Ovary (tissue), 10 donors: ENCODE measurements at places on chromosomes 5 and 9. TPM values are rescaled to one million over a fixed set of nuclear protein-coding genes. Genes with fewer than 3 reads are reported as not detected.

The PIP5K1B gene
- 0.97 TPM for total RNA-seq

DNA sequence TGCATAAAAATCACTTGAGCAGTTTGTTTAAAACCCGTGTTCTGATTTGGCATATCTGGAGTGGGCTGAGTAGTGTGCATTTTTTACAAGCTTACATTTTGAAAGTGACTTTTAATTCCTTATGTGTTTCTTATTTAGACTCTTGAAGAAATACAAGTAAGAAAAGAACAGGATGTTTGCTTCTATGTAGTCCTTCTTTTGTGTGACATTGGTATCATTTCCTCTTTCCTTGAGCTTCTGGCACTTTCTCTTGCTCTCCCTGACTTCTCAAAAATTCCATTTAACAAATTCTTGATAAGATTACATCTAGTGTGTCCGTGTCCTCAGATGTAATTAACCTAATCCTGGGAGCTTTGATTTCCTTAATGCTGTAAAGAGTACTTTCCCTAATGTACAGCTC is 12.5 kb downstream of the GARNL3 start:
- no peak for DNase-seq

- no peak for DNase-seq
Measured at GRCh38 chr5:61737301-61737963, 405.4 kb downstream of the ZSWIM6 start.

The DPH7 gene
- total RNA-seq: 30.5 TPM

GRCh38 chr9:106820866-106821265 is 42.1 kb upstream of the ZNF462 start:
- DNase-seq: no peak

The ISOC1 gene
- 27.3 TPM for total RNA-seq

- DNase-seq: no peak
Measured at GRCh38 chr5:111552896-111553295, 40.6 kb upstream of the STARD4 start.

DNA sequence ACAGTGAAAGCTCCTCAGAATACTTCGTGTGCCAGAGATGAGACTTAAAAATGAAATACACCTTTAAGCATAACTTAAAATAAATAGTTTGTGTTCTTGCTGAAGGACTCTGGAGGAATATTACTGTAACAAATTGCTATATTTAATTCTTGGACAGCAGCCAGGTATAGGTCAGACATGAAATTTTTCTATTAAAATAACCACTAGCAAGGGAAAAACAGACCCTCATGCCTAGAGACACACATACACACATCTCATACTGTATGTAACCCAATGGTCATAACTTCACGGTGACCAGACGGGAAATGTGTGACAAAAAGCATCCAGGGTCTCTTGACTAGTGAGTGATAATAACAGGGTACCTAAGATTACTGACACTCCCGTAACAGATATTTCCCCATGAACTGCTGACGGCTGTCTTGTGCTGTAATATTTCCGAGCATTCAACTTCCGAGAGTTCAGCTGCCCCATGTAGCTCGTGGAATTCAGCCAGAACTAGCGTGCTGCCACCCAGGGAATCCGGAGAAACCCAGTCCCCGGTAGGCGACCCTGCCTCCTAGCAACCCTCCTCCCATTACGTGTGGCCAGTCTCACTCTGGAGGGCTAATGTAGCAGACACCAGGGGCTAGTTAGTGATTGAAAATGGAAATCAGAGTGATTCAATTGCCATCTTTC is 2295.1 kb upstream of the WWC1 start:
- no peak for DNase-seq

The PFN3 gene
- not detected for total RNA-seq

DNA sequence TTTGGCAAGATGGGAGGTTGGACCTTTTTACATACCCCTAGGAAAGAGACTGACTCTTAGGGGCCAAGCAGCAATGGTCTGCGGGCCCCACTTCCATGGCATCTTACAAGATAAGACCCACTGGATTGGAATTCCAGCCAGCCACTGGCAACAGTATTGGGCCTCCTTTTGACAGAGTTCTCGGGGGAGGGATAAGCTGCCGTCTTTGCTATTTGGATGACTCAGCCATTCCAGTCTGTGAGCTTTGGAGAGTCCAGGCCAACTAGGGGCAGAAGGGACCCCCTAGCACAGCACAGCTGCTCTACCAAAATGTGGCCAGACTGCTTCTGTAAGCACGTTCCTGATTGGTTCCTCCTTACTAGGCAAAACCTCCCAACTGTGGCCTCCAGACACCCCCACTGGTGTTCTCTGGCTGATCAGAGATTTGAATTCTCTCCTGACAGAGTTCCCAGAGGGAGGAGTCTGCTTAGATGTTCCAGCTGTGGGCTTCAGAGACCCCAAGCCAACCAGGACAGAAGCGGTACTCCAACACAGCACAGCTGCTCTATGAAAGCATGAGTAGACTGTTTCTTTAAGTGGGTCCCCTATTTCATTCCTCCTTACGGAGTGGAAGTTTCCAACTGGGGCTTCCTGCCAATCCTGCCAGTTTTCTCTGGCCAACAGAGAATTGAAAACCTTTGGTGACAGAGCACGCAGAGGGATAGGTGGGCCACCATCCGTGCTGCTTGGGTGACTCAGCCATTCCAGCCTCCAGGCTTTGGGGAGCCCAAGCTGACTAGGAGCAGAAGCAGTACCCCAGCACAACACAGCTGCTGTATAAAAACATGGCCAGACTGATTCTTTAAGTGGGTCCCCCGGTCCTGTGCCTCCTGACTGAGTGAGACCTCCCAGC is 672.1 kb upstream of the RIOK2 start:
- DNase-seq: no peak

DNA sequence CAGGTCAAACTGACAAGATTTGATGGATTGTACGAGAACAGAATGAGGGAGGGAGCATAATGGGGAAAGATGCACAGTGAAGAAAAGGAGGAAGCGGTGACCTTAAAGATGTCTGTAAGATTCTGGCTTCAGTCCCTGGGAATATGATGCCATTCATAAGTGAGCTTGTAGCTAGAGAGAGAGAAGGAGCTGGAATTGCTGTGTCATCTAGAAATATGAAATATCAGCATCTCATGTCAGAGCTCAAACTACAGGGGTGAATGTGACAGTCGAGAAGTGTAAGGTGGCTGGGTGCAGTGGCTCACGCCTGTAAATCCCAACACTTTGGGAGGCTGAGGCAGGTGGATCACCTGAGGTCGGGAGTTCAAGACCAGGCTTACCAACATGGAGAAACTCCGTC is 24.0 kb upstream of the WHRN start:
- no peak for DNase-seq

The SOX30 gene
- not detected for total RNA-seq

GRCh38 chr5:89967771-89968444 is 441.6 kb downstream of the CETN3 start:
- DNase-seq: no peak

The GALNT12 gene
- total RNA-seq: 1.4 TPM

The SMIM23 gene
- total RNA-seq: not detected

GRCh38 chr5:163633926-163634460 is 128.6 kb downstream of the MAT2B start:
- no peak for DNase-seq

- no peak for DNase-seq
Measured at GRCh38 chr9:69411931-69412740, 87.1 kb downstream of the ENTREP1 start.

The CACNA1B gene
- total RNA-seq: 0.12 TPM

DNA sequence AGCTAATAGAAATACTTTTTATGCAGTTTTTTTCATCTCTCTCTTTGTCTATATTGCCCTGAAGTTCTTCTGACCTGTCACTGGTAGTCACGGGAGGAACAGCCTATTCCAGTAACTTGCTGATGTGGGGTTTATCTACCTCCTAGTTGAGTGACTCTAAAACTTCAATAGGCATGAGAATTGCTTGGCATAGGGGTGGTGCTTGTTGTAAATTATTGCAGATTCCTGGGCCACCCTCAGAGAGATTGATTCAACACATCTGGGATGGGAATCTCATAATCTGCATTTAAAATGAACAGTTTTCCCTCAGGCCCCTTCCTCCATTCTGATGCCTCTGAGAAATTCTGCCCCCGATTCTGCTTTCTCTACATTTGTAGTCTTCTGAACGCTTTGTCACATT is 184.4 kb downstream of the ARHGEF28 start:
- no peak for DNase-seq

DNA sequence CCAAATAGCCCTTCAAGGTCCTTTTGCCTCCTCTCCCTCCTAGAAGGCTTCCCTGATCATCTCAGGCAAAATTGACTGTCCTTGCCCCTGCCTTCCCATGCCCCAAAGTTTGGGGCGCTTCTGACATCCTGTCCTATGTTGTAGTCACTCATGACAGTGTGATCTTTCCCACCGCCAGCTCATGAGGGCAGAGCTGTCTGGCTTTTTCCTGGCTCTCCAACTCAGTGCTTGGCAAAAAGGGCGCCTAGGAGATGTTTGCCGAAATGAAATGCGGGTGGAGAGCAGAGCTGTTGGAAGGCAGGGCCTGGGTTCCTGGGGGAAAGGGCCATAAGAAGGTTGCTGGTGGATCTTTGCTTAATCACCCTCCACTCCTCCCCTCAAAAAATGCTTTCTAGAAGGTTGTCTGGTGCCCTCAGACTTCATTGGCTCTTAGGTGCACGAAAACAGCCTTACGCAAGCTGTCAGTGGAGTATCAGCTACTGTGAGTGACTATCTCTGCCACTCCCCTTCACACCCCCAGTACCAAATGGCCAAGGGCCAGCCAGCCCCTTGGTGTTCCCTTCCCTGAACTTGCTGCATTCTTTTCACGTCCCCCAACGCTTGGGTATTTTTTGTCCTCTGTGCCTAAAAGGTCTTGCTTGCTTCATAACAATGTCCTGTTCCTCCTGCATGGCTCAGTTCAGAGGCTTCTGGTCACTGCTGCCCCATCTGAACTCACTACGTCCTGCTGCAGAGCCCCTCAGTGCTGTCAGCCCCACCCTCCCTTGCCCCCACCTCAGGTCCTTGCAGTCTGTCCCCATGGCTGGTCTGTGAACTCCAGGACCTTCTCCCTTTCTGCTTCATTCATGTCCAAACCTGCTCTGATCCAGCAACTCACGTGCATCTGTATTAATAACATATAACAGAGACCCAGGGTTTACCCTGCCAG is 2.6 kb upstream of the SLC25A51 start:
- DNase-seq: peak; percentile 19

DNA sequence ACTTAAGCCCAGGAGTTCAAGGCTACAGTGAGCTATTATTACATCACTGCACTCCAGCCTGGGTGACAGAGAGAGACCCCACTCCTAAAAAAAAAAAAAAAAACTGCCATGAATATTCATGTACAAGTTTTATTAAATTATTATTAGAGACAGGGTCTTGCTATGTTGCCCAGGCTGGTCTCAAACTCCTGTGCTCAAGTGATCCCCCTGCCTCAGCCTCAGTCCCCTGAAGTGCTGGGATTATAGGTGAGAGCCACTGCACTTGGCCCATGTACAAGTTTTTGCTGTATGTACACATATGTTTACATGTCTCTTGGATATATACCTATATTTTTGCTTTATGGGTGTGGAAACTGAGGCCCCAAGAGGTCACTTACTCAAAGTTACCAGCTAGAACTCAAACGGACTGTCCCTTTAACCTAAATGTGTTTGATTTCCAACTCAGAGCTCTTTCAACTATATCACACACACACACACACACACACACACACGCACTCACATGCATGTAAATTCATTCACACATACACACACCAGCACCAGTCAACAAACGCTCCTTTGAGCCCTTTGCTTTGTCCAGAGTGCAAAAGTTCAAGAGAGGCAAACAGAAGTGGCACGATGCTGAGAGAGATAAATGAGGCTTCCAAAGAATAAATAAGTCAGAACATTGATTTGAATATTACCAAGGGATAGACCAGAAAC is 42.3 kb upstream of the STRBP start:
- DNase-seq: no peak

DNA sequence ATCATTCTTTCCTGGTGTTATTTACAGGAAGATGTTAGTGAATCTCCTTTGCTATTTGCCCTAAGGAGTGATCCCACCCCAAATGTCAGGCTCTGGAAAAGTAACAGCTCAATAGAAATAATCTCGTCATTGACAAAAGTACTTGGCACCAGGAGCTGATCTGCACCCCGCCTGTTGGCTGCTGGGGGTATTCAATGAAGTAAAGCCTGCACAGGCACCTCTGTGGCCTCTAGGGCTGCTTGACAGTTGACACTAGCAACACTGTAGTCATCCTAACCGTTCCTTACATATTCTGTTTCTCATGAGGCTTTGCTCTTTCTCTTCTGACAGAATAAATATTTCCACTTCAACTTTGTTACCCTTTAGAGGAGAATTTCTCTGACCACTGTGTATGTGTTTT is 103.4 kb downstream of the DOCK2 start:
- DNase-seq: no peak

The GFPT2 gene
- 135 TPM for total RNA-seq

DNA sequence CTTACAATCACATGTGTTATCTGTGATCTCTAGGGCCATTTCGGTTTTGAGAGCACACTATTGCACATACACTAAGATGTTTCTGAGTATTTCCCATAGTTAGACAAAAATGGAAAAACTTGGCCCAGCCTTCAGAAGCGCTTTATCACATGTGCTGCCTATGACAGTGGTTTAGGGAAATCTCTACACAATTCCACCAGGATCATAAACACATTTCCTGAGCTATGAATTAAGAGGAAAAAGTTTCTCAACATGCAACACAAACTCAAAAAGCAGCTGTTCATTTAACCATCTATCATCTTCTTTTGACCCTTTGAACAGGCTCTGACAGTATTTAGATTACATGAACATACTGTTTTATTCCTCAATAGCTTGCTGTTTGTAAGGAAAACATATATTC is 15.1 kb downstream of the FGF1 start:
- DNase-seq: no peak

- no peak for DNase-seq
Measured at GRCh38 chr5:132087176-132087575, 13.6 kb downstream of the CSF2 start.

DNA sequence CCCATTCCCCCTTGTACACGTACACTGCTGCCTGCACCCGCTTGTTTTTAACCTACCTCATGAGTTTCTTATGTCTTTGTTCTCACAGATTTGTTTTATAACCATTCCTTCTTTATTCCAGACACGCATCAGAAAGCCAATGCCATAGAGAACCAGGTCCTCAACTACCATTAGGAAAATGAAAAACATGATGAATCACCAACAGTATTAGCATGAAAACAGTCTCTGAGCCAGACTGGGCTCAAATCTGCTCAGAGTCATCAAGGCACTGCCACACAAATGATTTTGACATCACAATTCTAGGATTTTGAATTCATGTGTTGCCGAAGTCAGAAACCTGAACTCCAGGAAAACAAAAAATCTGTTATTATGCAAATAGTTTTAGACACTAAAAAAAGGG is 394.1 kb upstream of the GRIA1 start:
- DNase-seq: no peak

The ZFP62 gene
- 22.9 TPM for total RNA-seq

DNA sequence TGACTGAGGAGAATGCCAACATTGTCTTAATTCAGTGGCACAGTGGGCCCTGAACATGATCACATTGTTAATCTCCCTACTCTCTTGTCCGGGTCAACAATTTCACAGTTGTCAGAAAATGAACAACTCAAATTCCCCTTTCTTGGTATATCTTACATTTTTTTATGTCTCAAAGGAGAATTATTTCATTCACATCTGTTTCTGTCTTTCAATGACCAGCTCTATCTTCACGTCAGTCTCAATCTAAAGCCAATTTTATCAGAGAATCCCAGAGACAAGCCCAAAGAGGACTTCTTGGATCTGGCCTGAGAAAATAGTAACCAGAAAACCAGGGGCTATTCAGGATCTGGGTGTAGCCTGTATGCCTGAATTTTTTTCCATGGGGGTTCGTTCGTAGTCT is 477.5 kb downstream of the PDE4D start:
- no peak for DNase-seq

The FBP1 gene
- total RNA-seq: 2.9 TPM

- DNase-seq: no peak
Measured at GRCh38 chr5:81739291-81739690, 11.6 kb downstream of the SSBP2 start.
